ENCODE measurements at places on chromosomes 3 and 15. TPM values are rescaled to one million over a fixed set of nuclear protein-coding genes. Genes with fewer than 3 reads are reported as not detected.
A peak's percentile ranks its signal among the peaks of the same experiment; 100 is the strongest.

DNA sequence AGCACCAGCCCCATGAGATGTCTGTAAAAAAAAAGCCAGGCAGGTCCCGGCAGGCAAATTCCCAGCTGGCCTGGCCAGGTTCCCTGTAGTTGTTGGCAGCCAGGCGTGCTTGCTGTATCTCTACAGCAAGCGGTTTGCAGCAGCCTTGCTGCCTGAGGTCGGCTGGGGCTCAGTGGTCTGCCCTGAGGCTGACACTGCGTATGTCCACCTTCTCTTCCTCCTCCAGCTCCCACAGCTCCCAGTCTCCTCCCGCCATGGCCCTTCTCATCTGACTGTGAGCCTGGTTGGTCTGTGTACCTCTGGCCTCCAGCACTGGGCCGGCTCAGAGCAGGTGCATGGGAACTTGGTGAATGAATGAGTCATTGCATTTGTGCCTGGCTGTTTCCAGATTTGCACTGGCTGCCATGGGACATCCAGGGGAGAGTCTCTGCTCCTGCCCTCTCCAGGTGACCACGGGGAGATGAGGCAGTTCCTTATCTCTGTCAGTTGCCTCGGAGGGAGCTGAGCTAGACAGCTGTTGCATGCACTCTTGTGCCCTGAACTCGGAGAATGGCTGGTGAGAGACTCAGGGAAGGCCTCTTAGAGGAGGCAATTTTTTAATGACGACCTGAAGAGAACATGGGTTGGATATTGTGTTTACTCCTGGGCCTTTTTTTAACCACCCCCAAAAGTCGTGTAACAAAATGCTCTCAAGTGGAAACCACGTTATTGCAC is 43.0 kb downstream of the SPSB4 start:
- peak; percentile 38 for DNase-seq

Gene CPN2
- 0.10 TPM for total RNA-seq

DNA sequence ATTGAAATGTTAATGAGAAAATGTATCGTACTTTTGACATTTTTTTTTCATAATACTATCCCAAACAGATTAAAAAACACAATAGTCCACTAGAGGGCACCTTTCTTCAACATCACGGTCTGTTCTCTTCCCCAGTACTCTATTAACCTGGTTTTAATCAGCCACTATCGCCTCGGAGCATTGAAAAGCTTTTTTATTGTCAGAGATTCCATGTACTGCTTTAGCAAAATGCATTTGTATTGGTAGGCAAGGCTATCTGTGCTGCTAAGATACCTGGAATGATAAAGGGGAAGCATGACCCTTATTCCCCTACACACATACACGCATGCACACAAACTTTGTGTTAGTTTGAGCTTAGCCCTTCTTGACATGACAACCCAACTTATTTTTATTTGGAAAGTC is 160.1 kb upstream of the IL12A start:
- peak; percentile 67 for DNase-seq

Gene KBTBD8
- 6.2 TPM for total RNA-seq
